ENCODE measurements at places on chromosomes 2 and 18.

GRCh38 chr2:156125018-156125417 is 207.5 kb downstream of the NR4A2 start:
- no peaks in the 10 kb centered on the region for H3K4me1 ChIP-seq
- DNase-seq, result no peak
- no peak overlapping the region for H3K4me3 ChIP-seq
- no peaks in the 10 kb centered on the region for H3K27me3 ChIP-seq
- no peaks in the 10 kb centered on the region for H3K36me3 ChIP-seq

DNA sequence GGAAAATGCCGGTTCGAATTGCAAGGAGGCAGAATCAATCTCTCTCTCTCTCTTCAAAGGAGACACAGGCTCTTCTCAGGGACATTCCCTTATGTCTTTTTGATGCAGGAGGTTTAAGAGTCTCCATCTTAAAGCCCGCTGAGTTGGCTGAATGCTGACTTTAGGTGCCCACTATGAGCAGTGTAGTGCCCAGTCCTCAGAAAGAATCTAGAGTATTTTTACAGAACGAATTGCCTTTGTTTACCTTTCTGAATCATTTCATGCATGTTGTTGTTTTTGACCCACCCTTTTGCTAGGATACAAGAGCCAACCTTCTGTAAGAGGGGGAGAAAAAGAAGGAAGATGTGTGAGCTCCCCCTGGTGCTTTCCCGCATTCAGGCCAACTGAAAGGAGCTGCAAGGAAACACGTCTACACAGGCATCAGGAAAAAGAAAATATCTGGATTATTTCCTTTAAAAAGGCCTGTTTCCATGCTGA is 193.5 kb upstream of the TCF4 start:
- H3K36me3 ChIP-seq, result no peaks in the 10 kb centered on the region
- no peak overlapping the region for H3K4me3 ChIP-seq
- no peak for DNase-seq
- H3K4me1 ChIP-seq, result peaks cover 5% of the 10 kb centered on the region
- peak overlapping the region; percentile 90 for H3K27ac ChIP-seq

GRCh38 chr18:45186832-45187231 is 428.4 kb upstream of the SLC14A2 start:
- no peaks in the 10 kb centered on the region for H3K27me3 ChIP-seq
- no peaks in the 10 kb centered on the region for H3K4me1 ChIP-seq
- DNase-seq, result no peak
- H3K27ac ChIP-seq, result no peak overlapping the region

DNA sequence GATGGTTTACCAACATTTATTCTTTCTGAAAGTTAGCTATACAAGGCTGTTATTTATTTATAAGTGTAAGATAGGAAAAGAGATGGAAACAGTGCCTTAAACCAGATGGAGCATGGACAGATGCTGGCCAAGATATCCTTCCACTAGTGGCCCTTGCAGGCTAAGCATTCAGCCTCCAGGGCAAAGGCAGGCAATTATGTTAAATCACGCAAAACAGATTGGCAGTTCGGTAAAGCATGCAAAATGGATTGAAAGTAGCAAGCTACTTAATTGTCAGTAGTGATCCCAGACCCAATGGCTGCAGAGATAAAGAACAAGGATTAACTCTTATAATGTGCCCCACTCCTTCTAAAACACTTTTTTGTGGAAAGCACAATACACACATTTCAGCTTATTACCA is 105.4 kb upstream of the MAP4K3 start:
- no peak overlapping the region for H3K27ac ChIP-seq
- no peak overlapping the region for H3K4me3 ChIP-seq
- no peak for DNase-seq

- H3K27ac ChIP-seq, result no peak overlapping the region
- H3K27me3 ChIP-seq, result no peaks in the 10 kb centered on the region
- H3K4me1 ChIP-seq, result no peaks in the 10 kb centered on the region
- DNase-seq, result no peak
- no peaks in the 10 kb centered on the region for H3K36me3 ChIP-seq
These were observed 29.6 kb upstream of the TTN start for GRCh38 chr2:178836807-178837206.

DNA sequence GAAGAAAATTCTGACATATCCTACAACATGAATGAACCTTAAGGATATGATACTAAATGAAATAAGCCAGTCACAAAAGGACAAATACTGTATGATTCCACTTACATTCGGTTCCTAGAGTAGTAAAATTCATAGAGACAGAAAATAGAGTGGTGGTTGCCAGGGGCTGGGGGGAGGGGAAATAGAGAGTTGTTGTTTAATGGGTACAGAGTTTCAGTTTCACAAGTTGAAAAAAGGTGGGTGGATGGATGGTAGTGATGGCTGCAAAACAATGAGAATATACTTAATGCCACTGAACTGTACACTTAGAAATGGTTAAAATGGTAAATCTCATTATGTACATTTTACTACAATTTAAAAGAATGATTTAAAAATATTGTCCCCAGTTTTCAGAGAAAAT is 53.3 kb upstream of the NFU1 start:
- no peaks in the 10 kb centered on the region for H3K36me3 ChIP-seq
- DNase-seq, result no peak
- no peaks in the 10 kb centered on the region for H3K27me3 ChIP-seq
- H3K4me1 ChIP-seq, result no peaks in the 10 kb centered on the region

GRCh38 chr2:63225964-63226686 is 175.5 kb downstream of the OTX1 start:
- no peaks in the 10 kb centered on the region for H3K27me3 ChIP-seq
- no peak for DNase-seq
- H3K4me1 ChIP-seq, result no peaks in the 10 kb centered on the region
- no peaks in the 10 kb centered on the region for H3K36me3 ChIP-seq
- H3K4me3 ChIP-seq, result no peak overlapping the region

DNA sequence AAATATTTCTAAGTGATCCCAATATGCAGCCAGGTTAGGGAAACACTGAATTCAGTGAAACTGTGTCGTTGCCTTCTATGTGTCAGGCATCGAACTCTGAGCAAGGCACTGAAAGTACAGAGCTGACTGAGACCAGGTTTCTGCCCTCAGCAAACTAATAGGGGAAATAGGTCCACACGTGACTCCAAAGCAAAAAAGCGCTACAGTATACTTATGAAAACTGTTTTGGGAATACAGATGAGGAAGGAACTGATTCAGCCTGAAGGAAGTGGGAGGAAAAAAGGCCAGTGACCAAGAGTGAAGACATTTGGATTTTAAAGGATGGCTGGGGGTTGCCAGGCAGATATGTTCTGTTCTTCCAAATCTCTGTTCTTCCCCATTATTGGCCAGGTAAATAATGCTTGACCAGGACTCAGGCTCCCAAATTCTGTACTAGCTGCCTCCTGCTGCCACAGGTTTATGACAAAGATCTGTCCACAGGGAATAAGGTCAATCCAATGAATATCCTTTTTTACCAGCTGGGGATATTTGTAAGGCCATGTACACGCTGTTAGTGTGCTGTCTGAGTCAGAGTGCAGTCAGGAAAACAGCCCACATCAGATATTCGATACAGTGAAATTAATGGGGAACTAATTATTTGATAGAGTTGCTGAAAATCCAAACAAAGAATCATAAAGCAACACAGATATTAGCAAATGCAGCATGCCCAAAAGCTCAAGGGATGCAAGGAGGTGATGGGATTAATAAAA is 24.5 kb upstream of the INPP4A start:
- H3K27me3 ChIP-seq, result no peaks in the 10 kb centered on the region
- H3K4me3 ChIP-seq, result no peak overlapping the region
- no peak overlapping the region for H3K27ac ChIP-seq
- no peaks in the 10 kb centered on the region for H3K36me3 ChIP-seq

- no peak overlapping the region for H3K4me3 ChIP-seq
- no peak for DNase-seq
- no peaks in the 10 kb centered on the region for H3K27me3 ChIP-seq
- no peak overlapping the region for H3K27ac ChIP-seq
These were observed 14.9 kb downstream of the KIAA1328 start for GRCh38 chr18:36843784-36844183.

- no peaks in the 10 kb centered on the region for H3K27me3 ChIP-seq
- H3K36me3 ChIP-seq, result no peaks in the 10 kb centered on the region
- H3K27ac ChIP-seq, result no peak overlapping the region
- no peak overlapping the region for H3K4me3 ChIP-seq
- no peak for DNase-seq
- H3K4me1 ChIP-seq, result peaks cover 21% of the 10 kb centered on the region
These were observed 64.3 kb upstream of the CYP26B1 start for GRCh38 chr2:72211777-72212485.

DNA sequence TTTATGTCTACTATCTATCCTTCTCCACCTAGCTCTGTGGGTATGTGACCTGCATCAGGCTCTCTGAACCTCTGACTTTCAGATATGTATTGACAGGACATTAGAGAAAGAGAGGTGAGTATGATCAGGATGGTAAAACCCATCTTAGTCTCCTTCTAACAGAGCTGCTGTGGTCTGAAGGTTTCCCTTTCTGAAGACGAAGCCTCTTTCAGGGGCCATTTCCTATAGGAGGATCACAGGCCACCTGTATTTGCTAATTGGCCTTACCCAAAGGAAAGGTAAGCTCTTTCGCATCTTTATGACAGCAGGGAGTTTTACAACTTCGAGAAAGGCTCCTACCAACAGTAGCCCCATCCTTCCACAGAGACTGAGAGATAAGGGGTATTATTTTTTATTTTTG is 442.9 kb downstream of the KCNJ3 start:
- no peak overlapping the region for H3K27ac ChIP-seq
- no peak overlapping the region for H3K4me3 ChIP-seq
- DNase-seq, result no peak
- H3K27me3 ChIP-seq, result no peaks in the 10 kb centered on the region
- no peaks in the 10 kb centered on the region for H3K4me1 ChIP-seq

DNA sequence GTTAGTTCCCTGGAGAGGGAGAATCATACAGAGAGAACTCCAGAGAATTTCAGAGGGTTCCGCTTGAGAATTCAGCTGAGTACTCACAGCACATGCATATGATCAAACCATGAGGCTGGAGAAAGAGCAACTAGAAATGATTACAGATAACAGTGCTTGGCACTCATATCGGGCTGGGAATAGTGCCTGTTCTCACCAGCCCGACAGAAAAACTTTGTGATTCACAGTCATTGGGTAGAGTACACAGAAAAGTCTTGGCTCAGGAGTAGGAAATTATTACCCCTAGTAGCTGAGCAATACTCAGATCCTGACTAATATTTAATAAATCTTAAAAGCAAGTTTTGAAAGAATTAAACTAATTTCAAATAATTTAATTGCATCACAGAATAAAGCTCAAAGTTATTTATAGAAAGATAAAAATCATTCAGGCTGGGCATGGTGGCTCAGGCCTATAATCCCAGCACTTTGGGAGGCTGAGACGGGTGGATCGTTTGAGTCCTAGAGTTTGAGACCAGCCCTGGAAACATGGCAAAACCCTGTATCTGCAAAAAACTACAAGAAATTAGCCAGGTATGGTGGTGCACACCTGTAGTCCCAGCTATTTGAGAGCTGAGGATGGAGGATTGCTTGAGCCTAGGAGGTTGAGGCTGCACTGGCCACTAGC is 6.8 kb downstream of the WDPCP start:
- no peak overlapping the region for H3K4me3 ChIP-seq
- DNase-seq, result no peak
- no peak overlapping the region for H3K27ac ChIP-seq
- H3K27me3 ChIP-seq, result no peaks in the 10 kb centered on the region
- no peaks in the 10 kb centered on the region for H3K36me3 ChIP-seq
- peaks cover under 1% of the 10 kb centered on the region for H3K4me1 ChIP-seq

- peak overlapping the region; percentile 66 for H3K27ac ChIP-seq
- no peak overlapping the region for H3K4me3 ChIP-seq
- peaks cover 8% of the 10 kb centered on the region for H3K4me1 ChIP-seq
- DNase-seq, result no peak
- H3K36me3 ChIP-seq, result no peaks in the 10 kb centered on the region
- H3K27me3 ChIP-seq, result no peaks in the 10 kb centered on the region
These were observed 23.7 kb downstream of the TMEM127 start for GRCh38 chr2:96241900-96242611.

GRCh38 chr2:205474741-205475415 is 207.4 kb upstream of the NRP2 start:
- no peaks in the 10 kb centered on the region for H3K4me1 ChIP-seq
- no peaks in the 10 kb centered on the region for H3K36me3 ChIP-seq
- no peaks in the 10 kb centered on the region for H3K27me3 ChIP-seq
- no peak for DNase-seq
- H3K4me3 ChIP-seq, result no peak overlapping the region
- no peak overlapping the region for H3K27ac ChIP-seq

- H3K4me3 ChIP-seq, result peak overlapping the region; percentile 17
- no peaks in the 10 kb centered on the region for H3K27me3 ChIP-seq
- no peak for DNase-seq
These were observed 8.4 kb upstream of the CD226 start for GRCh38 chr18:69956057-69956456.

GRCh38 chr2:192195548-192196418 is 1.1 kb upstream of the TMEFF2 start:
- peak overlapping the region; percentile 41 for H3K4me3 ChIP-seq
- H3K27ac ChIP-seq, result no peak overlapping the region
- peaks cover 36% of the 10 kb centered on the region for H3K4me1 ChIP-seq

GRCh38 chr2:6704077-6704476 is 161.6 kb downstream of the CMPK2 start:
- H3K4me1 ChIP-seq, result no peaks in the 10 kb centered on the region
- H3K4me3 ChIP-seq, result no peak overlapping the region
- H3K27me3 ChIP-seq, result no peaks in the 10 kb centered on the region
- no peaks in the 10 kb centered on the region for H3K36me3 ChIP-seq
